ENCODE measurements at places on chromosomes 11 and 22.

- no peak for DNase-seq
Observed at GRCh38 chr11:121282886-121283502, 9.6 kb upstream of the SC5D start.

DNA sequence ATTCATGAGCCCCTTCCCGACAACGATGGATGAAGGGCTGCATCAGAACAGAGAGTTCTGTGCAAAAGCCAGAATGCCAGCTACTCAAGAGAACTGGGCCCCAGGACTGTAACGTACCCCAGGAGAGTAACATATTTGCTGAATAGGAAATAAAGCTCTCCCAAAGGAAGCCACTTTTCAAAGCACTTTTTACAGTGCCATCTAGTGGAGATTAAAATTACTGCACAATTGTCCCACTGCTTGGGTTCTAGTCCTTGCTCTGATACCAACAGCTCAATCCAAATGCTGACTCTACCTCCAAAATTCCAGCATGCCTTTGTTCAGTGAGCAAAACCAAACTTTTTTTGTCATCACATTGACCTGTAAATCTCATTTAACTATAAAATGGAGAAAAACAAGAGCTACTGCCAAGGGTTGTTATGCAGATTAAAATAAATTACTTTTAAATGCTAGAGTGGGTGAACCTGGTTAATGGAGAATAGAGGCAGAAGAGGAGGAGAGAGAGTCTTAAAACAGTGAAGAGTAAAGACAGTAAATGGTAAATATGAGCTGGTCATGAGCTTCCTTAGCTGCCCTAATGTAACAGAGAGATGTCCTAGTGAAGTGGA lies 87.6 kb upstream of the FSHB start:
- no peak for DNase-seq

DNA sequence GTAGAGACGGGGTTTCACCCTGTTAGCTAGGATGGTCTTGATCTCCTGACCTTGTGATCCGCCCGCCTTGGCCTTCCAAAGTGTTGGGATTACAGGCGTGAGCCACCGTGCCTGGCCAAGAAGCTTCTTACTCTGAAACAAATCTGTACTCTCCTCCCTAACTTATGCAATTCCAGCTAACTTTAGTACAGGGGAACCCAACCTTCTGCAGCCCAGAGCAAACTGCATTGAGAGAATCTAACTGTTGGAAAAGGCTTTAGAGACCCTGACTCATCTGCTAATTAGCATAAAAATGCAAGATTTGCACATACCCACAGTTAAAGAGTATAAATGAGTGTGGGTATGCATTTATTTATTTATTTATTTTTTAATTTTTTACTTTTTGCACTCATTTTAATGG lies 64.8 kb downstream of the APOL5 start:
- no peak for DNase-seq

- peak; percentile 59 for DNase-seq
Observed at GRCh38 chr11:20363500-20364340, at the start of gene HTATIP2. TSS of gene HTATIP2 (plus strand) at chr11:20363714. CDS start at chr11:20364238, 524 bp downstream.

DNA sequence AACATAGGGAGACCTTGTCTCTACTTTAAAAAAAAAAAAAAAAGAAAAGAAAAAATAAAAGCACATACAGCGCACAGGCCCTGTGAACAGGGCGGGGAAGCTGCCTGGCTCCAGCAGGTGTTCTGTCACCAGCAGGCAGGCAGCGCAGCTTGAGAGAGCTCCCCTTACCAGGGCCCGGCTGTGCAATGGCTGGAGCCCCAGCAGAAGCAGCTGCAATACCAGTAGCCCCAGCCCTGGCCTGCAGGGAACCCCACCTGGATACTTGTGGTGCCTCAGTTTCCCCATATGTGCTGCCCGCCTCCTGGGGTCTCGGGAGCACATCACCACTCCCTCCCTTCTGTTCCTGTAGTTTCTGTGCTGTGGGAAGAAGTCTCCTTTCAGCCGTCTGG lies 12.3 kb downstream of the TSPAN32 start:
- DNase-seq, result no peak

GRCh38 chr11:702462-703461 lies 3.3 kb upstream of the EPS8L2 start:
- DNase-seq, result no peak

DNA sequence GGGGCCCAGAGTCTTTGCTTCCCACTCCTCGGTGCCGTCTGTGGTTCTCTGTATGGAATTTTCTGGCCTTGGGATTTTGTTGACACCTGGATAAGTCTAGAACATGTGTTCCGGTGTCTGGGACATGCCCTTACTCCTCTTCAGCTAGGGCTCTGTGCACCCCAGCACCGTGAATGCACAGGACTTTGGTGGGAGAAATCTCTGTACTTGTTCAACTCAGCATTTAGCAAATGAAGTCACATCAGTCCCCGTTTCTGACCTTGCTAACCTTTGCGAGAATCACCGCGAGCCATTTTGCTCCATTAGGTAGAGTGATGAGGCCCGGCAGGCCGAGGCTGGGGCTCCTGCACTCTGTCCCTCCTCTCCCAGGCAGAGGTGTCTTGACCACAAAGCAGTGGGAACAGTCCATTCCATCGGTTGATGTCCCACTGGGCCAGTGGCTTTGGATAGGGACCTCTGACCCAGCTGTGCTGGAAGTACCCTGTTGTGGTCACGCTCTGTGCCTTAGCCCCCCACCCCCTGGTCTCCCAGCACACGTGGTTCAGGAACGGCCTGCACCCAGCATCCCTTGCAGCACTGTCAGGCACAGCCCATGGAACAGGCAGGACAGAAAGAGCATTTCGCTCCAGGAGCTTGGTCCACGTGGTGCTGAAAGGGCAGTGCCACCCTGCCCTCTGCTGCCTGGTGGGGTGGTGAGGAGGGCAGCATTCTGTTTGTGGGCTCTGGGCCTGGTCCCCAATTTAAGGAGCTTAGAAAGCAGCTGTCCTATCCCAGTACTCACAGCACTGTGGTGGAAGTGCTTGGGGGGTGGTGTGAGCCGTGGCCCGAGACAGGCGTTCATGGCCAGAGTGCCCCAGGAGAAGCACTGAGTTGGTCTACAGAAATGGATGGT lies 73.4 kb downstream of the MED15 start:
- no peak for DNase-seq

DNA sequence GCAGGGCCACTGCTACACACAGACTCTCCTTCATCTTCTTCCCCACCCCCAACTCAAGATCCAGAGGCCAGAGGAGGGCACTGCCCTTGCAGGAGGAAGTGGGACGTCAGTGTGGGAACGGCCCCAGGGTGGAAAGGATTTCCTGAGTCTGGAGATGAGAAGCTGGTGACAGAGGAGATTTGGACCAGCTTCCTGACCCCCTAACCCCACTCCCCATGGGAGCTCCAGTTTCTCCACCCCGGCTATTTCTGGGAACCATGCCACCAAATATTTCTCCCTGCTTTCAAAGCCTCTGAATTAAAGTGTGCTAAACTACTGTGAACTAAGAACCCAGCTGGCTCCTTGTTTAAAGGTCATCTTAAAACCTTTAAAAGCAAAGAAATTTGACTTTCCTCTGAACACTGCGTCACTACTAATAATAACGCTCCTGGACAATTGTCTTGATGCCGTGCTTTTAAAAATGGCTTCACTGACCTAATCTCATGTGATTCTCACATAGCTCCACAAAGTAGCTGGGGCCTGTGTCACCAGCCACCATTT lies 46.6 kb downstream of the CWC15 start:
- no peak for DNase-seq

DNA sequence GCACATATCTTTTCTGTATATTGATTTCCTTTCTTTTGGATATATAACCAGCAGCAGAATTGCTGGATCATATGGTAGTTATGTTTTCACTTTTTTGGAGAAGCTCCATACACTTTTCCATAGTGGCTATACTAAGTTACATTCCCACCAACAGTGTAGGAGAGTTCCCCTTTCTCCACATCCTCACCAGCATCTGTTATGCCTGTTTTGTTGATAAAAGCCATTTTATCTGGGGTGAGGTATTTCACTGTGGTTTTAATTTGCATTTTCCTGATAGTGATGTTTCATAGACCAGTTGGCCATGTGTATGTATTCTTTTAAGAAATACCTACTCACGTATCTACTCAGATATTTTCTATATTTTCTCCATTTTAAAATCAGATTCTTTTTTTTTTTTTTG lies 419.3 kb upstream of the FAT3 start:
- DNase-seq, result no peak

- DNase-seq, result no peak
Observed at GRCh38 chr11:62770778-62771143, 435 bp upstream of the TAF6L start.

GRCh38 chr22:36228944-36229343 lies 10.4 kb downstream of the APOL2 start:
- DNase-seq, result no peak

DNA sequence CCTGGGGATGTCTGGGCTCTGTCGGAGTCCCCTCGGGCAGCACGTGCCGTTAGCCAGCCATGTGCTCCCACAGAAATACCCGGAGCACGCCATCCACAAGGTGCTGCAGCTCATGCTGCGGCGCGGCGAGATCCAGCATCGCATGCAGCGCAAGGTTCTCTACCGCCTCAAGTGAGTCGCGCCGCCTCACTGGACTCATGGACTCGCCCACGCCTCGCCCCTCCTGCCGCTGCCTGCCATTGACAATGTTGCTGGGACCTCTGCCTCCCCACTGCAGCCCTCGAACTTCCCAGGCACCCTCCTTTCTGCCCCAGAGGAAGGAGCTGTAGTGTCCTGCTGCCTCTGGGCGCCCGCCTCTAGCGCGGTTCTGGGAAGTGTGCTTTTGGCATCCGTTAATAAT lies 24.1 kb downstream of the MCM5 start:
- no peak for DNase-seq

DNA sequence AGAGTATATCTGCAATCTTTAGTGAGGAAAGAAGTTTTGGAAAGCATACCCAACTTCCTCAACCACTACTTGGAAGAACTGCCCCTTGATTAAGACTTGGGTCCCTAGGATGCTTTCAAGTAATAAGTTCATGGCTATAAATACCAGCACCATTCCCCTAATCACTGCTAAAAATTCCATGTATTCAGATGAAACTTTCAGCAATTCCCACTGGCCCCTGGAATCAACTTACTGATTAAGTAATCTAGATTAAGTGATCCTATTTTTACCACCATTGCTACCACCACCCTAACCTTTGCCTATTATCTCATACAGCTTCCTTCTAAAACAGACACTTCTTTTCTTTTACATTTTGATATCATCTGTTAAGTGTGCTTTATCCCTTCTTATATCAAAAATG lies 10.5 kb downstream of the PICALM start:
- no peak for DNase-seq

- no peak for DNase-seq
Observed at GRCh38 chr22:46240907-46241306, 9.2 kb downstream of the CDPF1 start.

DNA sequence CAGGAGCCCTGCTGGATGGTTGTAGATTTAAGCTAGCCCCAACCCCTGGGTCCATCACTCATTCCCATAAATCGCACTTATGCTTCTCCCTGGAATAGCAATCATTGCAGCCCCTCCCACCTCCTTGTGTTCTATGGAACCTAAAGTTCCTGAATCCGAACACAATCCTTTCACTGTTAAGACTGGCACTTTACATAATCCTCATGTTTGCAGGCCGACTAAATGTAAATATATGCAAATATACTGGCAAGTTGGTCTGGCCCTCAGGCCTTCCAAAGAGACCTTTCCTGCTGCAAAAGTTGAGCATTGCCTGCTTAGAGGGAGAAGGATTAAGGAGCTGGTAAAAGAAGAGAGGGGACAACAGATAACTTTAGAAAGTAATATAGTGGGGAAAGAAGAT lies 892.9 kb downstream of the OPCML start:
- no peak for DNase-seq

DNA sequence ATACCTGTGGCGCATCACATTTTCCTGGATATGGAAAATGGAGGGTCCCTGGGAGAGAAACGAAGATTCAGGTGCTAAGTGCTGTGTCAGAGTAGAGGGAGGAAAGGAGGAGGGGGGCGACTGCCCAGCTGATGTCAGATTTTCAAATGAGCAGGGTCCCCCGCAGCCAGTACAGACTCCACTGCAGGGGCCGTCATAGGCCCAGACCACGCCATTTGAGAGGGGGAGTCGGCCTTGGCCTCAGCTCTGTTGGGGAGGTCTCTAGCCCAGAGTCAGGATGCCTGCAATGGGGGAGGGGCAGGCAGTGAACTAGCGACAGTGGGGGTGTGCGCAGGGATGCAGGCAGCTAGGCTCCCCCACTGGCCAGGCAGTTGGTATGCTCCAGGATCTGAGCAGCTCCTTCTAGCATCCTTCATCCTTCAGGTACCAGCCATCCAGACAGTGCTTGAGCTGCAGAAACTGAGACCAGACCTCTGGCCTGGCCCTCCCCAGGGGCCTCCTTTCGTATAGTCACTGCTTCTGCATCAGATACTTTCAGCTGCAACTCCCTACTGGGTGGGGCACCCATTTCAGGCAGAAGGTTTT lies at the start of the genes BSCL2 and GNG3:
BSCL2 (minus strand) TSS at position 148 of the 585 bp plus-strand sequence. CDS start 229 bp downstream, outside the sequence.
GNG3 (plus strand) TSS at position 400 of the 585 bp plus-strand sequence. CDS start 620 bp downstream, outside the sequence.
- no peak for DNase-seq

DNA sequence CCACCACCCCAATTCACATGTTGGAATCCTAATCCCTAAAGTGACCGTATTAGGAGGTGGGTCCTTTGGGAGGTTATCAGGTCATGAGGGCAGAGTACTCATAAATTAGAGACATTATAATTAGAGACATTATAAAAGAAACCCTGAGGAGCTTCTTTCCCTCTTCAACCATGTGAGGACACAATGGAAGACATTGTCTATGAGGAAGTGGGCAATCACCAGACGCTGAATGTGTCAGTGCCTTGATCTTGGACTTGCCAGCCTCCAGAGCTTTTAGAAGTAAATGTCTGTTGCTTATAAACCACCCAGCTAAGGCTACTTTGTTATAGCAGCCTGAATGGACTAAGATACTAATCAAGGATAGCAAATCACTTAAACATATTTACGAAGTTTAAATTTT lies 14.8 kb downstream of the GAB2 start:
- no peak for DNase-seq

DNA sequence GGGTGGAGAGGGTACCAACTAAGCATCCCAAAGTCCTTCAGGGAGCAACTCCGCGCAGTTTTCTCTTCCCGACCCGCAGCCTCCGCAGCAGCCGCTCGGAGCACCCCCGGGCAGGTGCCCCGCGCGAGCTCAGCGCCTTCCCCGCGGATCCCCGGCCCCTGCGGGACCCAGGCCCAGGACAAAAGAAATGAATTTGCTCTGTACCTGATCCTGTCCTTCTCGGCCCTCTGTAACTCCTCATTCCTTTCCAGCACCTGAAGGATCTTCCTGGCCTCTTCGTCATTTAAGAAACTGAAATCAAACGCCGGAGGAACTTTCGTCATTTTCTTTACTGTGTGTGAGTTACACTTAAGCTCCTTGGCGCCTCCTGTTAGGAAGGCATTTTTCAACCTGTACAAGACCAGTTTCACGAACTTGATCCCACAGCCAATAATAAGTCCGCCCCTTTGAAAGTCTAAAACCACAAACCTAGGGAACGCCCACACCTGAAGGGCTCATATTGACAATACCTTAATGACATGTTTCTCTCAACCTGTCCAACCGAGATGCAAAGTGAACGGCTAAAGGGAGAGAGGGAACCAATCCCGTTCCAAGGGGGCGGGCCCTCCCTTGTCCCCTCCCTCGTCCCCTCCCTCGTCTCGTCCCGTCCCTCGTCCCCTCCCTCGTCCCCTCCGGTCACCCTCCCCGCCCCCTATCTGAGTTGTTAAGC lies at the start of gene EXPH5:
EXPH5 (minus strand) TSS at position 555 of the 709 bp plus-strand sequence; CDS start at position 323, 232 bp downstream.
- DNase-seq, result peak; percentile 67

All from activated gamma-delta T cell treated with anti-CD3 and anti-CD28 coated beads, Interleukin-2, amount 50 U/mL, for 16 hours (primary cell).